ENCODE measurements at places on chromosomes 6 and 20. TPM values are rescaled to one million over a fixed set of nuclear protein-coding genes. Genes with fewer than 3 reads are reported as not detected.

The ABHD12 gene
- 27.6 TPM for total RNA-seq

The PNPLA1 gene
- not detected for total RNA-seq

The KCNQ5 gene
- total RNA-seq: 7.9 TPM

The GMPR gene
- 1.4 TPM for total RNA-seq

The MYL9 gene
- total RNA-seq: not detected

GRCh38 chr6:85278466-85279035 is 171.3 kb upstream of the NT5E start:
- no peaks in the 10 kb centered on the region for H3K36me3 ChIP-seq
- H3K4me3 ChIP-seq: no peak overlapping the region
- no peaks in the 10 kb centered on the region for H3K4me1 ChIP-seq
- no peak for DNase-seq
- H3K27me3 ChIP-seq: no peaks in the 10 kb centered on the region
- no peak overlapping the region for H3K27ac ChIP-seq

- no peaks in the 10 kb centered on the region for H3K36me3 ChIP-seq
- H3K4me1 ChIP-seq: peaks cover 13% of the 10 kb centered on the region
- no peak for DNase-seq
- H3K27ac ChIP-seq: no peak overlapping the region
- no peak overlapping the region for H3K4me3 ChIP-seq
Observed at GRCh38 chr6:53244399-53244931, 95.8 kb upstream of the GCM1 start.

DNA sequence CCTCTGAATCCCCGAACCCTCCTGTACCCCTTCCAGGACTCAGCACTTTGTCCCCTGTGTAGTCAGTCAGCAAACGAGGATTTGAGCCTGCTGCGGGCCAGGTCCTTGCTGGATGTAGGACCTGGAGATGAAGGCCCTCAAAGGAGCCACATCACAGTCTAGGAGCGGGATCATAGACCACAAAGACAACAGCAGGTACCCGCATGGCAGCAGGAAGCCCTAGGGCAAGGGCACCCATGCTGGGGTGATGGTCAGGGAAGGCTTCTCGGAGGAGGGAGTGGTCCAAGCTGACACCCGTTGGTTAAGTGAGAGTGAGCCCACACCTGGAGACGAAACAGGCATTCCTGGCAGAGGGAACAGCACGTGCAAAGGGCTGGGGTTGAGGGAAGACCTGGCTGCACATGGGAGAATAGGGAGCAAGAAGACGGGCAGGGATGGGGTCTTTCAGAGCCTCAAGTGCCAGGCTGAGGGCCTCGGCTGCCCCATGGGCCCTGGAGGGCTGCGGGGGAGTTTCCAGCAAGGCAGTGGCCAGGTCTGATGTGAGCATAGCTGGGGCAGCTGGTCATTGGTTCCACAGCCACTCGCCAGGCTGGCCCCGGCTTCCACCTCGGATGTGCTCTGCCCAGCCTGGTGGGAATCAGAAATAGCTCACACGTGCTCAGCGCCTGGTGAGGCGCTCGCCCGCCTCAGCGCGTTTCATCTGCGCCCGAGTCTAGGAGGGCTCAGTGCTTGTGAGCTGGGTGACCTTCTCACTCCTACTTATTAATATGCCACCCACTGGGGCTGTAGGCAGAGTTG is 15.0 kb downstream of the DLGAP4 start:
- H3K27ac ChIP-seq: no peak overlapping the region
- no peak for DNase-seq
- H3K4me1 ChIP-seq: no peaks in the 10 kb centered on the region
- no peaks in the 10 kb centered on the region for H3K36me3 ChIP-seq
- H3K4me3 ChIP-seq: no peak overlapping the region
- H3K27me3 ChIP-seq: no peaks in the 10 kb centered on the region

DNA sequence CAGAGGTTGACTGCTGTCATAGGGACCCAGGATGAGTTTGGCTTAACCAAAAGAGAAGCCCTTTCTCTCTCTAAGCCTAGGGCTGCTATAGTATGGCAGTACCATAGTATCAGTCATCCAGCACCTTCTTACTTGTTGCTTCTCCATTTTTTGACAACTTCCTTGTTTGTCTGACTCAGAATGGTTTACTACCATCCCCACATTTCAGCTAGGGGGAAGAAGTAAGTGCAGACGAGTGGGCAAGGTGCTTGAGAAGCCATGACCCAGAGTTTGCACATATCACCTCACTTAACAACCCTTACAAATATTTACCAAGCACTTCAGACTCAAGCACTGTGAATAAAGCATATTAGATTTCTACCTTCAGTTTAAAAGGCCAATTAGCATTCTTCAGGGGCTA is 289.9 kb upstream of the TSHZ2 start:
- no peak for DNase-seq
- no peaks in the 10 kb centered on the region for H3K36me3 ChIP-seq
- H3K27ac ChIP-seq: no peak overlapping the region
- H3K4me1 ChIP-seq: no peaks in the 10 kb centered on the region
- no peaks in the 10 kb centered on the region for H3K27me3 ChIP-seq

- DNase-seq: no peak
- H3K27ac ChIP-seq: no peak overlapping the region
- H3K4me3 ChIP-seq: no peak overlapping the region
- H3K36me3 ChIP-seq: no peaks in the 10 kb centered on the region
- no peaks in the 10 kb centered on the region for H3K27me3 ChIP-seq
Observed at GRCh38 chr6:113401231-113401630, 455.9 kb upstream of the MARCKS start.

DNA sequence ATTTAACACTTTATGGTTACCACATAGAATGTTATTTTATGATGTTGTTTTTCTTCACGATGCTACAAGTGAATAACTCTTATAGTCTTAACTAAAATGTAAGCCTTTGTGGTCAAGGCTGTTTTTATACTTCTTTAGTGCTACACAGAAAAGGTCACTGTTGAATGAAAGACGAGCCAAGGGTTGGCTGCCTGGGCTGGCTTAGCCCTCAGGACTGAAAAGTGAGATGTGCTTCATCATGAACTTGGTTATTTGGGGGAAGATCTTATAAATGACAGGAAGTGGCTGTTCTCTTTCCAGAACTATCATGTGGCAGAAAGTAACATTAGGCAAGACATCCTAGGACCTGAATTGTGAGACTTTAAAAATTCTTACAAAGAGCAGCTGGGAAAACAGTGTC is 404.0 kb downstream of the BTBD3 start:
- no peak overlapping the region for H3K27ac ChIP-seq
- no peaks in the 10 kb centered on the region for H3K4me1 ChIP-seq
- H3K36me3 ChIP-seq: no peaks in the 10 kb centered on the region
- no peak overlapping the region for H3K4me3 ChIP-seq

DNA sequence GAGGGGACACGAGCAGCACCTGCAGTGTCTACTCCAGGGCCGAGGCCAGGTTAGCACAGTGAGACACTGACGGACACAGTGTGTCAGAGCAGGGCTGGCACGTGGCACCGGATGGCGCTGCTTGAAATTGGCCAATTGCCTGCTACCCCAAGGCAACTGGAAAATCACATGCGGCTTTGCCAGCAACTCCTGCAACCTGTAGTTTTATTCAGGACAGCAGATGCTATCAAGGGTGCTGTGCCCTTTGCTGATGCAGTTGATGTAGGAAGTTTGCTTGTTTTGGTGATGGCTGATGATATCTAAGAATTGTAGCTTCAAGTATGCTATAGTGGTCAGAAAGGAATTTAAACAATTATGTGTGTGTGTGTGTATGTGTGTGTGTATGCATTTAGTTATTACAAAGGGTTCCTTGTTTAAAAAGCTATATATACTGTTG is 25.9 kb downstream of the RIN2 start:
- DNase-seq: no peak
- no peaks in the 10 kb centered on the region for H3K36me3 ChIP-seq
- no peak overlapping the region for H3K4me3 ChIP-seq
- no peak overlapping the region for H3K27ac ChIP-seq

DNA sequence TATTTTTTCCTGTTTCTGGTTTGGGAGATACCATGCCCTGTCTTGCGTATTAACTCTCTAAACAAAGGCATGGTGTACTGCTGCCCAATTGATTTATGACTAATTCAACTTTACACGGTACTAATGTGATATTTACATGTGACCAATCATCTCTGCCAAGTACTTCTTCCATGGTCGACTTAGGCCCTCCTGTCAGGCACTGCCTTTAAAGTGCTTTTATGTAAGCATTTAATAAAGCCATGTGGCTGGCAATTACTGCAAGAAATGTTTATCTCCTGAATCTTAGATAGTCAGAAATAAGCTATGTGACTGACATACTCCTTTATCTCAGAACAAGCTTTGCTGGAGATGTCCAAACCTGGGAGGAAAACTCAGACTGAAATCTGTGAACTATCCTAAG is 323.4 kb downstream of the BTBD3 start:
- DNase-seq: no peak
- no peaks in the 10 kb centered on the region for H3K27me3 ChIP-seq
- no peaks in the 10 kb centered on the region for H3K4me1 ChIP-seq
- no peaks in the 10 kb centered on the region for H3K36me3 ChIP-seq
- no peak overlapping the region for H3K4me3 ChIP-seq
